ENCODE measurements at places on chromosomes 2 and 18.

DNA sequence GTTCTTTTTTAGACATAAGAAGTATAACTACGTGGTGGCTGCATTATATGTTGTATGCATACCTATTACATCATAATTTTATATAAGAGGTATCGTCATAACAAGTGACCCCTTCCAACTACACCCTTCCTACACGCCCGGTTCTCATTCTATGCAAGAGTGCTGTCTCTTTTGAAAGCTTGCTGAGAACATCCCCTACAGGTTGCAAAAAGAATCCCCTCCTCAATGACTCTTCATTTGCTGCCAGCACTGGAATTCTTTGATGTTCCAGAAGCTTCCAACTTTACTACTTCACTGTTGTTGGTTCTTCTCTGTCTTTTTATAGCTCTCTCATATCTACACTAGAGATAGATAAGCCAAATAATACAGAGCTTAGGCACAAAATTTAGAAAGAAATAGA lies 66.4 kb downstream of the CDH7 start:
- DNase-seq = no peak

GRCh38 chr18:70158992-70159717 lies 46.3 kb downstream of the RTTN start:
- DNase-seq = no peak

- DNase-seq = no peak
Observed at GRCh38 chr18:34838669-34839068, 128.6 kb downstream of the DTNA start.

DNA sequence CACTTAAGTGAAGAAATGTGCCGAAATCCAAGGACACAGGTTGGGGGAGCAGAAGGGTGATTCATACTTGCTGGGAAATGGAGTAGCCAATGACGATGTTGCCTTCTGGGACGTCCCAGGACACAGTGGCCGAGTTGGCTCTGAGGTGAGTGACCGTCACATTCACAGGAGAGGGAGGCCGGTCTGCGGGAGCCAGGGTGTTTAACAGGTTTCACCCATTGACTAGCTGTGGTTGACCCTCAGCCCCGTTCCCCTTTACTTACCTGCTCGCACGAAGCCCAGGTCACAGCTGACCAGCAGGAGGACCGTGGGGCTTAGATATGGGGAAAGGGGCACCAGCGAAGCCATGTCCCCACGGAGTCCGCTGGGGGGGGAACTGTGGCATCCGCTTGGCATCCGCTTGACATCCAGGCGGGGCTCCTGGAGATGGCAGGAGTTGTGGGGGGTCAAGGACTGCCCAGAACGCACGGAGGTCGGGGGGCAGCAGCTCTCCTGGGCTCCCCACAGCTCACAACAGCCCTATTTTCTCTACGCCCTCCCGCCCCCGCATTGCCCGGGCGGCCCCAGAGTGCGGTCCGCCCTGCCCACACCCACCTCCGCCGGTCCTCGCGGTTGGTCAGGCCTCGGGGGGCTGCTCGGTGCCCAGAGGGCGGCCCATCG lies 586 bp downstream of the FNDC4 start:
- no peak for DNase-seq

- DNase-seq = no peak
Observed at GRCh38 chr18:13826209-13826608, 2.3 kb downstream of the MC5R start.

DNA sequence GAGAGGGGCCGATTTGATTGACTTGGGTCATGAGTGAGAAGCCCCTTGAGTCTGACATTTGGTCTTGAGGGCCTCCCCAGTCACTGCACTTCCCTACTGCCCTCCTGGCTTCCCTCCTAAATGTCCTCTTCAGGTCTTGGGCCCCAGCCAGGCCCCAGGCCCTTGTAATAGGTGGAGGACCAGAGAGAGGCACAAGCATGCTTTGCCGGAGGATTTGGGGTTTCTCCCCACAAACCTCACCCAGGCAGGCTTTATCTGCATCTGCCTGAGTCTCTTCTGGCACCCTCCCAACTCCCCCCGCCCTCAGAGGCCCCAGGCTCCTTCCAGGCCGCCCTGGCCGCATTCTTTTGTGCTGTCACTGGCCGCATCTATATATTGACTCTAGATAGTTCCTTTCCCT lies 270.7 kb downstream of the HAUS1 start:
- DNase-seq = no peak

DNA sequence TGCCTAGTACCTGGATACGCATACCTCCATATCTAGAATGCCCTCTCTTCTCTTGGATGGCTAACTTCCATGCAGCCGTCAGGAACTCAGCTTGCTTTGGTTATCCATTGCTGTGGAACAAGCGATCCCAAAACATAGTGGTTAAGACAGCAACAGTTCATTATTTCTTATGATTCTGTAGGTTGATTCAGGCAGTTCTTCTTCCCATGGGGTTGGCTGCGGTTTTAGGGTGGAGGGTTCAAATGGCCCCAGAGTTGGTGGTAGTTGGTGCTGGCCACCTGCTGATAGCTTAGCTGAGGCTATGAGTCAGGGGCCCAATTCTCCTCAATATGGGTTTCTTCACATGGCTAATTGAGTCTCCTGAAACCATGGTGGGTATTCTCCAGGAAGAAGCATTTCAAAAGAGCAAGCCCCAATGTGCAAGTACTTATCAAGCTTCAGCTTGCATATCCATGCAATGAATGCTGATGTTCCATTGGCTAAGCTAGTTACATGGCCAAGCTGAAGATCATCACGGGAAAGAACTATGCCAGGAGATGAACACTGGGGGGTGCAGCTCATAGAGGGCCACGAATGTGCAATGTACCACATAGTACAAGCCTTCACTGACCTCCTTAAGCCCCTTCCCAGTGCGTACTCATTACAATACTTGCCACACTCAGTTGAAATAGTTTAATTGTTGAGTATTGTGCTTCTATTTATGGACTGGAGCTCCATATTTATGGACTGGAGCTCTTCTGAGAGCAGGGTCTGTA lies 10.0 kb upstream of the RHOB start:
- no peak for DNase-seq

GRCh38 chr2:217585362-217585761 lies 417.4 kb downstream of the TNS1 start:
- DNase-seq = no peak
